Aorta (tissue), 5 donors: ENCODE measurements at places on chromosomes 16 and 17. TPM values are rescaled to one million over a fixed set of nuclear protein-coding genes. Genes with fewer than 3 reads are reported as not detected.

- H3K36me3 ChIP-seq: no peaks in the 10 kb centered on the region
- H3K4me1 ChIP-seq: no peaks in the 10 kb centered on the region
- no peak overlapping the region for H3K4me3 ChIP-seq
- H3K27ac ChIP-seq: no peak overlapping the region
- no peak for DNase-seq
Observed at GRCh38 chr16:3959148-3959547, 78.6 kb upstream of the CREBBP start.

DNA sequence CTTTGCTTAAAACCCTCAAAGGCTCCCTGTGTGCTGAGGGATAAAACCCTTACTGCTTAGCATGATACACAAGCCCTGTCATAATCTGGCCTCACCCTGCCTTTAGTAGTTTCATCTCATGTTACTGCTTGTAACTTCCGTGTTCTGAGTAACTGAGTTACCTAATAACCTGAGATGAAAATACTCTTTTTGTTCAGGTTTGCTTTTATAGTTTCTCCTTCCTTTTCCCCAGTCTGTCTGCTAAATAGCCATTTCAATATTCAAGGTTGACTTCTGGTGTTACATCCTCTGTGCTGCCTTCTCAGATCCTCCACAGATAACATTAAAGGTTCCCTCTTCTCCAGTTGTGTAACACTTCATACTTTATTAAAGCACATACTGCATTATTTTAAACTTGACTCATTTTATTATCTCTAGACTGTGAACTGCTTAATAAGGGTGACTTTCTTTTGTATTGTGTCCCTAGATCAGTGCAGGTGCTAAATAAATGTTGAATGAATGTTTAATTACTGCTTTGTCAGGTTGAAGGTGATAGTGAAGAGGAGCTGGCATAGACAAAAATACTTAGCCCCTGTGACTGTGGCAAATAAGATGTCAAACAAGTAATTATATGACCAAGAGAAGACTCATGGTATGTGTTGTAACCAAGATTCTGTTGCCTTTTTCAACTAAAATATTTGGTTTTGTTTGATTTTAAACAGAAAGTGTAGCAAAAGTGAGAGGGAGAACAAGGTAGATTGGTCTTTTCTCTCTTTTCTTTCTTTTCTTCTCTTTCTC, 47.8 kb downstream of the NFAT5 start:
- H3K4me1 ChIP-seq: peaks cover 4% of the 10 kb centered on the region
- H3K36me3 ChIP-seq: no peaks in the 10 kb centered on the region
- H3K4me3 ChIP-seq: no peak overlapping the region
- H3K27me3 ChIP-seq: no peaks in the 10 kb centered on the region

GRCh38 chr16:86806838-86807351, 228.5 kb downstream of the FOXL1 start:
- H3K4me3 ChIP-seq: no peak overlapping the region
- DNase-seq: no peak
- H3K4me1 ChIP-seq: peaks cover 2% of the 10 kb centered on the region
- no peak overlapping the region for H3K27ac ChIP-seq
- no peaks in the 10 kb centered on the region for H3K27me3 ChIP-seq

DNA sequence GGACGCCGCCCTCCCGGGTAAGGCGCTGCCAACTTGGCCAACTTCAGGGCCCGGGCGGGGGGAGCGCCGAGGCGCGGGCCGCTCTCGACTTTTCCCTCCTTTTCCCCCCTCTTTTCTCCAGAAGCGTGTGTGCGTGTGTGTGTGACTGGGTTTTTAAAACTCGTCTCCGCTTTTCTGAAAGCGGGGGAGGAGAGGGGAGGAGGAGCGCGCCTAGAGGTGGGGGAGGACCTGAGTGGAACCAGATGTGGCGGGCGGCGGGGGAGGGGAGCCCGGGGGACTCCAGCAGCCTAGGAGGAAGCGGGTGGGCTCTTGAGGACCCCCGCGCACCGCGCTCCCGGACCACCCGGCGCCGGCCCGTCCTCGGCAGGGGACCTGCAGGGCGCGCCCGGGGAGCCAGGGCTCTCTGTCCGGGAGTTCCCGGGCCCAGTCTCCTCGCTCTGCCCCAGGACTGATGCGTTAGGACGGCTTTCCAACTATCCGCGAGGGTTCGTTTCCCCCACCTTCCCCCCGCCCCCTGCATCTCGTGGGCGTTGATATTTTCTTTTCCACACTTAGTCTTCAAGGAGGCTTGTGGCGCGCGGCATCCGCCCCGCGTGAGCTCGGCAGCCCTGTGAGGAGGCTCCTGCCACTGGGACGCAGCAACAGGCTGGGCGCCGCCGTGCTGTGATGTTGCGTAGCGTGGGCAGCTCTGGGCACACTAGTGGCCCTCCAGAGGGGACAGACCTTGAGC, 599 bp downstream of the MRC2 start:
- DNase-seq: peak; percentile 88
- H3K27me3 ChIP-seq: no peaks in the 10 kb centered on the region
- no peaks in the 10 kb centered on the region for H3K4me1 ChIP-seq
- no peaks in the 10 kb centered on the region for H3K36me3 ChIP-seq
- H3K4me3 ChIP-seq: peak overlapping the region; percentile 61

GRCh38 chr16:2333231-2333630, 7.3 kb downstream of the ABCA3 start:
- no peak for DNase-seq
- no peak overlapping the region for H3K27ac ChIP-seq
- peaks cover 3% of the 10 kb centered on the region for H3K36me3 ChIP-seq

DNA sequence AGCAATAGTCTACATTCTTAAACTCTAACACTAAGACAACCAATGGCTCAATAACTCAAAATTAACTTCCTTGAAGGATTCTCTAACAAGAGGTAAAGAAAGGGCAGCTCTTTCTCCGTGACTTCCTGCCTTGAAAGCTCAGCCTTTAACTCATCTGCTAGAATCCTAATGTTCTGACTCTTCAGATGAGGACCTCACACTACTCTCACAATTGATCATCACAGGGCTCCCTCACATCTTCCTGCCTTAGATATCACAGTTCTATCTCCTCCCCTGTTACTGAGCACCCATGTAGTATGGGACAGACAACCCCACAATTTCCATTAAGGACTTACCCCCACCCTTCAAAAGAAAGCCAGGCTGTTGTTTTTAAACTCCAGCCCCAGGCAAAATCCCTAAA, 33.5 kb downstream of the SMURF2 start:
- no peak overlapping the region for H3K27ac ChIP-seq
- H3K4me1 ChIP-seq: no peaks in the 10 kb centered on the region
- no peak for DNase-seq
- H3K27me3 ChIP-seq: no peaks in the 10 kb centered on the region

DNA sequence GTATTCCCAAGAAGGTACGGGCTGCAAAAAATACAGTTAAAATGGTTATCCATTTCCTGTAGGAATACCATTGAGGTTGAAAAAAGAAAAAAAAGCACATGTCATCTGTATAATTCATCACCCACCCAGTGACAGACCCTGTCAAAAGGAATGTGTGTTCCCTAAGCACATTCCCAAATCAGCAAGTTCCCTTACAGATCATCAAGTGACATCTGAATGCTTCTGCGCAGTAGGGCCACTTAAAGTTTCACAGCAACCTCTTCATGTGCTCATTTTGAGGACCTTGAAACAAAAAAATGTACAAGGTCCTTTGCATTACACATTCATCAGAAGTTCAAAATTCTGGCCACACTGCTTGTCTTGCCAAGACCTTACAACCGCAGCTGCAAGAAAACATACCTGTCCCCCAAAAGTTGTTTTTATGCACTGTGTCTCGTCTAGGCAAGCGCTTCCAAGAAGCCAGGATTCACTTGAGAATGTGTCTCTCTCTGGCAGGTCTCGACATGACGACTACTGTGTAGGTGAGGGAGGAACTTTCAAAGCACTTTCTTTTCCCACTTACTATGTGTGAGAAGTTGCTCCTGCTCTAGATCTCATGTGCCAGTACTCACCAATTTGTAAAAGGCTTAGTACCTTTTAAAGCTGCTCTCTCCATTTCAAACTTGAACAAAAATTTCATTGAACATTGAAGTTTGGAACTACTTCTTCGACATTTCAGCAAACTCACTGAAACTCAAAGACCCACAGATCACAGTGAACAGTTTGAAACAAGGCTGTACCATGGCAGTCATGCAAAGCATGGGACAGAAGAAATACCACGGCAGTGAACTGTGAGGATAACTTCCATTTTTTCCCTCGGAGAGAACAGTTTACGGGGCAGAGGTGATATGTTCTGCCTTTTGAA, 4.3 kb upstream of the POLG2 start:
- H3K27ac ChIP-seq: no peak overlapping the region
- no peaks in the 10 kb centered on the region for H3K27me3 ChIP-seq
- H3K4me3 ChIP-seq: no peak overlapping the region
- DNase-seq: no peak
- no peaks in the 10 kb centered on the region for H3K4me1 ChIP-seq
- H3K36me3 ChIP-seq: peaks cover 12% of the 10 kb centered on the region

- peak; percentile 46 for DNase-seq
- no peak overlapping the region for H3K4me3 ChIP-seq
- H3K36me3 ChIP-seq: peaks cover 9% of the 10 kb centered on the region
- no peak overlapping the region for H3K27ac ChIP-seq
- H3K4me1 ChIP-seq: no peaks in the 10 kb centered on the region
Observed at GRCh38 chr17:80365983-80366382, 49.0 kb upstream of the ENDOV start.

DNA sequence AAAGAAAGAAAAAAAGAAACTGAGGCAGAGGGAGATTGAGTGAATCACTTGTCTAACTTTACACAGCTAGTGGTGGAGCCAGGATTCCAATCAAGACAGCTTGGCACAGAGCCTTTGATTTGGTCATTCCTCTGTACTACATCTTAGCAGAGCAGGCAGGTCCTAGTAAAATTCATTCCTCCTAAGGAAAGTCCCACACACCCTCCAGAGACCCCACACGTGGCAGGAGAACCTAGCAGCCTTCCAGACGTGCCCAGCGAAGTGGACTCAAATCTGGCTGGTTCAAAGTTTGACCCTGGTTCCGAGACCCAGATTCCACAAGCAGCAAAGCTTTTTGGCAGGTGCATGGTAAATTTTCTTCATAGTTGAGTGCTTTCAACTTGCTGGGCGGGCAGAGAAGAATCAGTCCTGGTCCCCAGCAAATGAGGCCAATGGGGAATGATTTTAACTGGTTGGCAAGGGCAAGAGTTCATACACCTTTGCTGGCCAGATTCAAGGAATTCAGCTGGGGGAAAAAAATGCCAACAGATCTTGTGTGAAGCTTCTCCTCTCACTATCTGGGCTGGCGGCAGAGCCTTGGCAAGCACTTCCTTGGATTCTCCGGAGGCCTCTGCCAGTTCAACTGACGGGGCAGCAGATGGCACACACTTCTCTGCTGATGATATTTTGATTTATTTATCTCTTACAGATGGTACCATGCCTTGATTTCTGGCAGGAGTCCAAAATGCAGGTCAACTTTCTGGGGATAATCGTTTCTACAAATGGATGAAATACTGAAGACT, 82.4 kb downstream of the GSG1L start:
- H3K4me1 ChIP-seq: no peaks in the 10 kb centered on the region
- H3K4me3 ChIP-seq: no peak overlapping the region
- peak overlapping the region; percentile 71 for H3K27ac ChIP-seq
- peak; percentile 44 for DNase-seq
- no peaks in the 10 kb centered on the region for H3K36me3 ChIP-seq

GRCh38 chr17:56475116-56475515, 118.4 kb upstream of the NOG start:
- no peak overlapping the region for H3K4me3 ChIP-seq
- H3K36me3 ChIP-seq: no peaks in the 10 kb centered on the region
- no peak for DNase-seq
- no peaks in the 10 kb centered on the region for H3K27me3 ChIP-seq

The GP1BA gene
- not detected for polyA plus RNA-seq

The CMTR2 gene
- polyA plus RNA-seq: 9.7 TPM

The ITGB4 gene
- 13.9 TPM for polyA plus RNA-seq

The PERCC1 gene
- polyA plus RNA-seq: not detected

The SHCBP1 gene
- not detected for polyA plus RNA-seq

The SMARCE1 gene
- polyA plus RNA-seq: 61.0 TPM

The CCR7 gene
- polyA plus RNA-seq: 0.08 TPM

The KRTAP3-3 gene
- not detected for polyA plus RNA-seq
